ENCODE measurements at places on chromosomes 5 and 9.

DNA sequence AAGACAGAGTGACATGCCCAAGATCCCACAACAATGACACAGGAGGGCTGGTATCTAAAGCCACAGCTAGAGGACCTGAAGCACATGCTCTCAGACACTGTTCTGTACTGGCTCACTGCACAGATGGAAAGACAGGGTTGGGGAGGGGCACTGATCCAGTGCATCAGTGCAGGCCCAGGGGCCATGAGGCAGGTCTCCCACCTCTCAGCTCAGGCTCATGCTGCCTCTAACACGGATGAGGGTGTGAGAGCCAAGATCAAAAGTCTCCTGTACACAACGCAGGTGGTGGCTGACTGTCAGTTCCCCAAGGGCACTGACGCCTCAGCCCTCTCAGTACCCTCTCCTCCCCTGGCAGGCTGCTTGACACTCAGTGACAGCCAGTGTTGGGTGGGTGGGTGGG is 10.9 kb downstream of the RAPGEF1 start:
- DNase-seq, result no peak

DNA sequence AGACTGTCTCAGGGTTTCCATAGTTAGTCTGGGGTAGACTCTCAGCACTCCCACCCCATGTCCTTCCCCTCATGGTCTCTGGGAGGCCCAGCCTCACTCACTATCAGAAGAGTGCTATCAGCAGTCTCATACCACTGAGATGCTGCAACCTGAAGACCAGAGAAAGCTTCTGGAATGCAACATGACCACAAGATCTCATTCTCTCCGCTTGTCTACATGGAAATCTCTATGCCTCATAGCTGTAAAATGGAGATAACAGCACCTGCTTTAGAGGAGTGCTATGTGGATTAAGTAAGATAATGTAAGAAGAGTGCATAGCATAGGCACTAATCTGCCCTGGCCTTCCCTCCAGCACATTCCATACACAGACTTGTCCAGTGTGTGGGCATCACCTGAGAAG is 47.0 kb upstream of the ZNF169 start:
- no peak for DNase-seq

GRCh38 chr9:111287127-111287526 is 42.9 kb downstream of the OR2K2 start:
- DNase-seq, result peak; percentile 27

- no peak for DNase-seq
Measured at GRCh38 chr9:134942011-134942787, 24.5 kb upstream of the FCN1 start.

DNA sequence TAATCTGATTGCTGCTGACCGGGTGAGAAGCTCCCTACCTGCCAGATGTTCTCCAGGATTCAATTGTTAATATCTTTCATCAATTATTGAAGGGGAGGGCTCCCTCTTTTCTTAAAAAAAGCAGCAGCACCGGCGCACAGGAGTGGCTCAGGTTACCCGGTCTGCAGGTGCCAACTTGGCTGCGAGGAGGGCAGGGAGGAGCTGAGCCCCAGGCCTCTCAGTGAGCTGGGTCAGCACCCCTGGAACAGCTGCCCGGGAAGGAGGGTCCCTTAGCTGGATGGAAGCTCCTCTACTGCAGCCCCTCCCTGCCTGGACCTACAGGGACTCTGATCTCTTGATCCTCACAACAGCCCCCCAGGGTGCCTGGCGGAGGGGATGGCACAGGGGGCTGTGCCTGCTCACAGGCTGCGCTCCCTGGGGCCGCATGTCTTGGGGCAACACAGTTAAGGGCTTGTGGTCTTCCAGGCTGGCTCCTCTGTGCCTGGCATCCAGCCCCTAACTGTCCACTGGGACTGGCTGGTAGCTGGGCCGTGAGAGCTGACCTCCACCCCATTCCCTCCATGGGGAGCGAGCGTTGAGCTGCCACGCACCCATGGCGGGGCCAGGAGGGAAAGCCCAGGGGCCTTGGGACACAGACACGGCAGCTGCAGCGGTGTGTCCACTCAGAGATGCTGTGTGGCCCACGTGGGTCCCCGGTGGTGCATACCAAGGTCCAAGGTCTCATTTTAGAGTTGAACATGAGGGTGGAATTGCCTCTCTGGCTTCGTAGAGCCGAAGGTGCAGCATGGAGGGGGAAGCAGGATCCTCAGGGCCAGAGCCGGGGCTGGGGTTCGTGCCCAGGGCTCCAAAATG is 28.6 kb upstream of the TMEM250 start:
- no peak for DNase-seq

DNA sequence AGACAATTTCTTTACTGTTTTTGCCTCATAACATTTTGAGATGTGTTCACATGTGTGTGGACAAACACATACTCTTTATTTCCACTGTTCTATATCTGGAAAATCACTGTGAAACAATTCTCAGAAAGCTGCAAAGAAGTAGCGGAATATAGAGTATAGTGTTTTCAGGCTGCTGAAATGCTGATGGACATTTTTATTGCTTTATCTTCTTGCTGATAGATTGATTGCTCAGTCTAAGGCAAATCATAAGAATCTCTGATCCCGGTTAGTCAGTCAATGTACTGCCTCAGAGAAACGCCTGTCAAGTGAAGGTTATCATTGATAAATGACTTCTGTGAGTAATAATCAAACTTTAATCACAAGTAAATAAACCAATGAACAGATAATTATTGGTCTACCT is 364.9 kb upstream of the CTNND2 start:
- no peak for DNase-seq

GRCh38 chr9:99650187-99650874 is 171.4 kb upstream of the NR4A3 start:
- no peak for DNase-seq

DNA sequence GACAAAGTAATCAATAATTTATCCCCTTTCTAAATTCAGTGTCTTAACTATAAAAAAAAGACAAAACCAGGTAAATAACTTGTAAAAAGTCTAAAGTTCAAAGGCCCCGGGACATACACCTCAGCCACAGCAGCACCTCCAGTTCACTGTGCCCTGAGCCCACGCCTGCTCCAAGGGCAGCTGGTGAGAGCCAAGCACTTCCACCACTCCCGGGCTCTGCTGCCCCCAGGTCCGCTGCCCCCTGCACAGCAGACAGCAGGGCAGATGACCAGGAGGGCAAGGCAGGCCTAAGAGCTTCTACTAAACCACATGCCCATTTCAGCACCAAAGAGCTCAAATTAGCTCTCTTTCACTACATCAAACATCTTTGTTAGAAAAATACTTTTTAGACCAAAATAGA is 91.9 kb downstream of the CAMSAP1 start:
- no peak for DNase-seq

DNA sequence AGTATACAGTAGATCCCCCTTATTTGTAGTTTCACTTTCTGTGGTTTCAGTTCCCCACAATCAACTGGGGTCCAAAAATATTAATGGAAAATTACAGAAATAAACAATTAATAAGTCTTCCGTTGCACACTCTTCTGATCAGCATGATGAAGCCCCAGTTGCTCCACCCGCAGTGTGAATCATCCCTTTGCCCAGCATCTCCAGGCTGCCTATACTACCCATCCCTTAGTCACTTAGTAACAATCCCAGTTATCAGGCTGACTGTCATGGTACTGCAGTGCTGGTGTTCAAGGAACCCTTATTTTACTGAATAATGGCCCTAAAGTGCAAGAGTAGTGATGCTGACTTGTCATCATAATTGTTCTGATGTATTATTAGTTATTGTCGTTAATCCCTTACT is 28.9 kb downstream of the SHC3 start:
- peak; percentile 0 for DNase-seq

DNA sequence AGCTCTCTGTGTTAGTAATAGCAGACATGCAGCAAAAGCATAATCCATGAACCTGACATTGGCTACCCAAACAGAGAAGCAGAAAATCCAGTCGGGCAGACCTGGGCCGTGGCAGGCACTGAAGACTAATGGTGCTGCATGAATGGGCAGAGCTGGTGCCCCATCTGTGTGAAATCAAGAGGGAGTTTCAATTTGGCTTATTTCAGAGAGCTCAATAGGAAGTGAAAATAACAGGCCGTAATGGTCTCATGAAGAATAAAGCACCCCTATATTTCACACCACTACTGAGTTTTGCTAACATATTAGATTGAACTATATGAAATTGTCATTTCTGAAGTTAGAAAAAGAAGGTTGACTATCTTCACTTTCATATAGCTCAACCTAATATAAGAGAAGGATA is 149.7 kb downstream of the ENC1 start:
- peak; percentile 37 for DNase-seq

DNA sequence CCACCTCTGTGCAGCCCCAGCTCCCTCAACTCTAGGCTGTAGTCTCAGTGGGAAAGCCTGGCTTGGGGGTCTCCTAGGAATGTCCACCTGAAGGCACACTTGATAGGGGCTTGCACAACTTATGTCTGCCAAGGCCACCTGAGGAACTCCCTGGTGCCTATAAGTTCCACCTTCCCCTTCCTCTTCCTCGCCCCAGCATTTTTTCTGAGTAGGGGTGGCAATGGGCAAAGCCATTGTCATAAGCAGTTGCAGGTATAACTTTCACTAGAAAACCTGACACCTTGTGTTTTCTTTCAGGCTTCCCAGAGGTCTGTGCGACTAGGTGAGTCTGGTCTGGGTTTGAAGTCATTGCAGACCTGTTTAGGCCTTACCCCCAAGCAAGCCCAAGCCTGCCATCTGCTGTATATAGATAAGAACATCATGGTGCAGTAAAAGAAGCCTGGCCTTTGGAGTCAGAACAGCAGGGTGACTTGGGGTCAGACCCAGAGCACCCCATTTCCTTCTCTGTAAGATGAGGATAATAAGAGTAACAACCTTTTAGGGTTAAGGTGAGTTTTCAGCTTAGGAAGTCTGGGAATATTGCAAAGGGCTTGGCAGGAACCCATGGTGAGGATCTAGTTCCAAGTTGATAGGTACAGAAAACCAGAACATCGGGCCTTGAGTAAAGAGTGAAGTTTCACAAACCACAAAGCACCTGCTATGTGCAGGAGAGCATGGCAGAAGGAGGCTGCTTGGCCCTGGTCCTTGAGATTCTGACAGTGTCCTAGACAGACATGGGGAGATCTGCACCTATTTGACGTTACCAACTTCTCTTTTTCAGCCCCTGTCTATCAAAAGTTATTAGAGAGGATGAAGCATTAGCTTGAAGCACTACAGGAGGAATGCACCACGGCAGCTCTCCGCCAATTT is 33.8 kb downstream of the TGFBI start:
- DNase-seq, result peak; percentile 42

- DNase-seq, result no peak
Measured at GRCh38 chr5:112973904-112974303, 2.7 kb upstream of the DCP2 start.

DNA sequence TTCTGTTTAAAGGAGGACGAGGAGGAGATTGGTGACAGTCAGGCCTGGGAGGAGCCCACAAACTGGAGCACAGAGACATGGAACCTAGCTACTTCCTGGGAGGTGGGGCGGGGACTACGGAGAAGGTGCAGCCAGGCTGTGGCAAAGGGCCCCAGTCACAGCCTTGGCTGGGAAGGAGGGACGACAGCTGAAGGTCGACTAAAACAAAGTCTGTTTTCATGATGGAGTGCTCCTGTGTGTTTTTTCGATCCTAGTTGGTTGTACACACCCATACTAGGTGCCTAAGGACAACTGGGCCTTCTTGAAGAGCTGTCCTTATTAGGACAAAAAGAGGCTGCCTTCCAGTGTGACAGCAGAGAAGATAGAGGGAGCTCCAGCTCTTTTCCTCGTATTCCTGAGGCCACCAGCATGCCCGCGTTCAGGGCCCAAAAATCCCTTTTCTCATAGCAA is 2.9 kb downstream of the CCDC107 start:
- no peak for DNase-seq

GRCh38 chr9:107170801-107171200 is 112.3 kb upstream of the RAD23B start:
- DNase-seq, result no peak

All from inflammatory macrophage treated with lipopolysaccharide for 4 hours (primary cell).